T-helper 2 cell treated with Interferon-gamma antibody and Interleukin-4, amounts not matched to agents 5 μg/mL and 100 μg/mL, for 36 hours (primary cell): ENCODE measurements at places on chromosomes 5 and 9.

DNA sequence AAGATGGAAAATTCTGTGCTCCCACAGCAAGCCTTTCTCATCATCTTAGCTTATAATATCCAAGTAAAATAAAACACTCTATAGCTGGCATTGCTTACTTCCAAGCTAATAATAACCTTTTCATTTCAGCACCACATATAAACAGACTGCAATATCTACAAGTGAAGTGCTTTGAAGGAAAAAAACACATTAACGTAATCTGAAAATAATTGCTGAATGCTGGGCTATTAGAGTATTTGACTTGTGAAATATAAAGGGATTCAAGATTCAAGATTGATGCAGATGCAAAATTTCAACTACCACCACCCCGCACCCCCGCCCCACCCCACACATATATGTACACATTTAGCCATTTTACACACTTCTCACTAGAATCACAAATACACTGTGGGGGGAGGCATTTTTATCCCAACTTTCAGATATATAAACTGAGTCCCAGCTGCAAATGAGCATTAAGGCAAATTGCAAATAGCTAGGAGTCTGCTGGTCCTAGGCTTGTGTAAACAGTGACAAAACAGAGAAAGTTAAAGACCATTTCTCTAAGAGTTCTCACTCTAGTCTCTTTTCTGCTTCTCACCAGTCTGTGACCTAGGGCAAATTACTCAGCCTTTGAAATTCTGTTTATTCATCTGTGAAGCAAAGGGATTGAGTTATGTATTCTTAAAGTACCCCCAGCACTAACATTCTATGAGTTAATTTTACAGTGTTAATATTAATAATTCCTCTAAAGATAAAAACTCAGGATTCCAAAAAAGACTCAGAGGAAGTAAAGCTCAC is 489.4 kb downstream of the PRELID2 start:
- DNase-seq: no peak

- peak; percentile 40 for DNase-seq
Observed at GRCh38 chr5:134071614-134072207, 42.8 kb upstream of the TCF7 start.

- no peak for DNase-seq
Observed at GRCh38 chr9:74729136-74729695, 158.5 kb downstream of the TRPM6 start.

DNA sequence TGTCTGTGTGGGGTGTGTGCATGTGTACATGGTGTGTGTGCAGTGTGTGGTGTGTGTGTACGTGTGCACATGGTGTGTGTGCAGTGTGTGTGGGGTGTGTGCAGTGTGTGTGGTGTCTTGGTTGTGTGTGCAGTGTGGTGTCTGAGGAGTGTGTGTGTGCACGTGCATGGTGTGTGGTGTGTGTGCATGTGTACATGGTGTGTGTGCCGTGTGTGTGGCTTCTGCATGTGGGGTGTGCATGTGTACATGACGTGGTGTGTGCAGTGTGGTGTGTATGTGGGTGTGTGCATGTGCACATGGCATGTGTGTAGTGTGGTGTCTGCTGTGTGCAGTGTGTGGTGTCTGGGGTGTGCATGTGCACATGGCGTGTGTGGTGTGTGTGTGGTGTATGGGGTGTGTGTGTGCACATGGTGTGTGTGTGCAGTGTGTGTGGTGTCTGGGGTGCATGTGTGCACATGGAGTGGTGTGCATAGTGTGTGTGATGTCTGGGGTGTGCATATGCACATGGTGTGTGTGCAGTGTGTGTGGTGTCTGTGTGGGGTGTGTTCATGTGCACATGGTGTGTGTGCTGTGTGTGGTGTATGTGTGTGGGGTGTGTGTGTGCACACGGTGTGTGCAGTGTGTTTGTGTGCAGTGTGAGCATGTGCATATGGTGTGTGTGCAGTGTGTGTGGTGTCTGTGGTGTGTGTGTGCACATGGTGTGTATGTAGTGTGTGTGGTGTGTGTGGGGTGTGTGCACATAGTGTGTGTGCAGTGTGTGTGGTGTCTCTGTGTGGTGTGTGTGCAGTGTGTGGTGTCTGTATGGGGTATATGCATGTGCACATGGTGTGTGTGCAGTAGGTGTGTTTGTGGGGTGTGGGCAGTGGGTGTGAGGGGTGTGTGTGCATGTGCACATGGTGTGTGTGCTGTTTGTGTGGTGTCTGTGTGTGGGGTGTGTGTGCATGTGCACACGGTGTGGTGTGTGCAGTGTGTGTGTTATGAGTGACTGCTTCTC is 40.6 kb upstream of the ZNG1F start:
- no peak for DNase-seq

DNA sequence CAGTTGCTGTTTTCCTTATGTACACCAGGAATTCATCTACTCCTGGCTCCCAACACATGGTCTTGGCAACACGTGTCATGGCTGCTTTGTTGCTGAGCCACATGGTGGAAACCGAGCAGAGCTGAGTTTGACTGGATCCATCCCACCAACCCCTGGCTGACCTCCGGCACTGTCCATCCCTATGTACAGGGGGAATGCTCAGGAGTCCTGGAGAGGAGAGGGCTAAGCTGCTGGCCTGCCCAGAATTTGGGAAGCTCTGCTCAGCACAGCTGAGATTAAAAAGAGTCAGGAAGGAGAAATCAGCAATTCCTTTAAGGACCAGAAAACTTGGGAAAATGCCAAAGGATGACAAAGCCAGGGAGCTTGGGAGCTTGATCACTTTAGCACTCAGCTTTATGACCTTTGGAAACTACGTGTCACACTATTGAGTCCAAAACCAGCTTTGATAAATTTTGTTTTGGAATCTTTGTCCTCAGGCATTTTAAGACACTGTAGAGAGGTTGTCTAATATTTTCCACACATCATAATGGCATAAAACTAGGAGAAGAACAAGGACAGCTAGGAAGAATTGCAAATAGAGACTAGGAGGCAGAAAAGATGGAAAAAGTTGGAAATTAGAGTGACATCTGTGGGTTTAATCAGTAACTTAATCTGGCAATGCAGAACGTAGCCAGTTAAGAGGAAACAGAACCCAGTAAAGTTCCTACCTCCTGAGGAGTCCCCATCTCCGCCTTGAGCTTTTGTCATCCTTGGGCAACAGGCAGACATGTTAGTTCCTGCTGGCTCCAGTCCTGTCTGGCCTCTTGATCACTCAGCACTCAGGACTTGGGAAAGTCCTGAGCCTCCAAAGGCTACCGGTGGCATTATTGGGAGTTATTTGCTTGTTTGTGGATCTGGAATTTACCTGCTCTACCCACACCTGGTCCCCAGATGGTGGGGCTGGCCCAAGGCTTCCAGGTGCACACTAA is 62.5 kb upstream of the PLPP1 start:
- no peak for DNase-seq

DNA sequence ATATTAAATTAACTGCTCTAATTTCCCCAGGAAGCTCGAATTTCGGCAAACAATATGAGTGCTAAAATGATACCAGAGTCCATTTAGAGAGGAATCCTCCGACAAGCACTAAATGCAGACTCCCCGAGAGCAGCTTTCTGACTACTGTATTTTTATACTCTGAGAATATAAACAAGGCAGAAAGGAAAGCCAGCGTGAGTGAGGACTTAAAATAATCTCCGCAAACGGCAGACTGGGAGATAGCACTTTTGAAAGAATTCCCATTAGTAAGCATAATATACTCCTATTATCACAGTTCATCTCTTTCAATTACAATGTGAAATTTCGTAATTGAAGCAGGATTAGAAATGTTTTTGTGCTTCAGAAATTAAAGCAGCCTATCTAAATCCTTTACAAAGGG is 269.4 kb upstream of the PANK3 start:
- DNase-seq: no peak
